Globus pallidus (tissue), 1 donor: ENCODE measurements at places on chromosomes 5 and 9.

- DNase-seq, result no peak
Observed at GRCh38 chr5:36635721-36636390, 29.4 kb downstream of the SLC1A3 start.

GRCh38 chr9:92807757-92808725, 43.4 kb upstream of the BICD2 start:
- DNase-seq, result no peak

- no peak for DNase-seq
Observed at GRCh38 chr5:68499987-68500386, 284.4 kb downstream of the PIK3R1 start.

DNA sequence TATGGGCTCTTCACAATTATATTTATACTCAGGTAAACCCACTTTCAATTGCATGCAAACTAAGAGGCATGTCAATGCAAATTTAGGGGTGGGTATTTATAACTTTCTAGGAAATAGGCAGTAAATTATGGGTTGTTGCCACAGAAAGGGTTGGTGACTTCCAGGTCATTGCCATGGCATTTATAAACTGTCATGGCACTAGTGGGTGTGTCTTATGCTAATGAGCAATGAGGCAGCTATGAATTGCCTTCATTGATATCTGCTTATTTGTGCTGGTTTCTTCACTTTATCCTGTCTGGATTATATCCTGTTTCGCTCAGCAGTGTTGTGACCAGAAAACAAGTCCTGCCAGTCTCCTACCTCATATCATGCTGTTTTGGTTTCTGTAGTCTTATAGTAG, 597.3 kb upstream of the DAB2 start:
- no peak for DNase-seq

DNA sequence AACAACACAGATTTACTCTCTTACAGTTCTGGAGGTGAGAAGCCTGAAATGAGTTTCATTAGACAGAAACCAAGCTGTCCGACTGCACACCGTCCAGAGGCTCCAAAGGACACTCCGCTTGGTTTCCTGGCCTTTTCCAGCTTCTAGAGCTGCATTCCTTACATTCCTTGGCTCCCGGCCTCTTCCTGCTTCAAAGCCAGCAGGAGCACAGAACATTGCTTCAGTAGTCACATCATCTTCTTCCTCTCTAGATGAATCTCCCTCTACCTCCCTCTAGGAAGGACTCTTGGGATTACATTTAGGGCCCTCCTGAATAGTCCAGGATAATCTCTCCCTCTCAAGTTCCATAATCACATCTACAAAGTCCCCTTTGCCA, 213.3 kb downstream of the CDK5RAP2 start:
- no peak for DNase-seq

DNA sequence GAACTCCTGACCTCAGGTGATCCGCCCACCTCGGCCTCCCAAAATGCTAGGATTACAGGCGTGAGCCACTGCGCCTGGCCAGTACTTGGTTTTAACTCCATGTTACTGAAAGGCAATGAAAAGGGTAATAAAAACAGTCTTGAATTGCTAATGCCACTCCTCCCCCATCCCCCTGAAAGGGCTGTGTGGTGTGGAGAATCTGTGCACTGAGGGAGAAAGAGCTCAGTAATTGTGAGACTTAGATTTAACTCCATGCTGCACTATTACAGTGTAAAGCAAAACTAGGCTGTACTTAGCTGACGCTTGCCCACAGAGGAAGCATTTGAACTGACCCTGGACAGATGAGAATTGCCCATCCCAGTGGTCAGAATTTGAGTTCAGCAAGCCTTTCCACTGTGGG, 1662.4 kb upstream of the ACO1 start:
- DNase-seq, result no peak

GRCh38 chr5:161847941-161848391, at the start of gene GABRA1:
TSS of gene GABRA1 (plus strand) at chr5:161848120. CDS start at chr5:161850811, 2,691 bp downstream.
- no peak for DNase-seq

- DNase-seq, result no peak
Observed at GRCh38 chr9:107751567-107752210, 262.1 kb upstream of the KLF4 start.

DNA sequence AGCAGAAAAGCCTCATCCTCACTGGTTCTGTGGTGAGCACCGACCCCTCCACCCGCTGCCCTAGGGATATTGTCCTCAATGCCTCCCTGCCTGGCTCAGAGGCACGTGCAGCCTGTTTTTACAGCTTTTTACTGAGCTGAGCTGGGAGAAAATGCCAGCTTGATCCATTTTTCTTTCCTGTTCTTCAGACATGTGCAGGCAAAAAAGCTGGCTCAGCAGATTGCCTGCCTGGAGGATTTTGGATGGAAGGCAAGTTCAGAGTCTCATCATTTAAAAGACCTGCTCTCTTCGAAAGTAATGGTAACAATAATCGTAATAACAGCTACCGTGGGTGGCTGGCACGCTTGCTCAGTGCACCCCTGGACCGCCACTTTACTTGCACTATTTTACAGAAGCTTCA, 135.0 kb upstream of the SMIM23 start:
- no peak for DNase-seq

- DNase-seq, result no peak
Observed at GRCh38 chr9:110258690-110259091, 2.4 kb upstream of the TXN start.

DNA sequence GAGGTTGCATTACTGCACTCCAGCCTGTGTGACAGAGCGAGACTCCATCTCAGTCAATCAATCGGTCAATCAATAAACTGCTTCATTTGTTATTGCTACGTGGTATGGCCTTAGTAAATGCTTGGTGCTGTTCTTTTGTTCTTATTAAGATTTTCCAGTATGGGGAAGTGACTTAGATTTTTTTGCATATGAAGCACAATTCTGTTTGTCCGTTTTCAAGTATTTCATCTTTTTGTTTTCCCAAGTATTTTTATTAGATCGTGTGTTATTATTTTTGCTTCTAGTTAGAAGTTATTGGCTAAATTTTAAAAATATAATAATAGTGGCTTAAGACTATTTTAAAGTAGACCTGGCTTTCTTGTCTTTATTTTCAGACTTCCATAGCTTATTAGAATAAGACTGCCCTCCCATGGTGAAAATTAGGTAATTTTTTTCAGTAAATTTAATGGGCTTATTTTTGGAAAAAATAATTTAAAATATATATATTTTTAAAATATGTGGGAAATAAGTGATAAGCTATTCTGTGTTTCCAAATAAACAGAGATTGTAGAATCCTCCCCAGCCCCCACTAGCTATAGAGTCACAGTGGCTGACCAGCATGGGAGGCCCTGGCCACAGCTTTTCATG, 14.7 kb upstream of the OMD start:
- no peak for DNase-seq

- DNase-seq, result no peak
Observed at GRCh38 chr5:9833871-9834270, 203.7 kb upstream of the TAS2R1 start.

GRCh38 chr9:27701016-27701415, 127.7 kb upstream of the C9orf72 start:
- peak; percentile 18 for DNase-seq

DNA sequence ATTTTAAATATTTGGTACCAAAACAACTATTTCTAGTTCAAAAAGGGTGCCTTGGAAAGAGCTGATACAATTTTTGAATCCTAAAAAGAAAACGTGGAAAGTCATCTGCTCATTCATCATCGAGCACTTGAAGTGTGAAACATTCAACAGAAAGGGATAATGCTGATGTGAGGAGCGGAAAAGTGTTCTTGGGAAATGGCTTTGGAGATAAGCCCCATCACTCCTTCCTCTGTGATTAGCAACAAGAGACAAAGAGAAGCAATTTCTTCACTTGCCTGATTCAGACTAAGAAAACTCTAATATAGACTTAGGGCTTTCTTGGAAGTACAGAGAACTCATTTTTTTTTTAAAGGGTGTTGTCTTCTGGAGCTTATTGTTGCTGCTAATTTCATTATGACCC, 74.9 kb downstream of the C9orf152 start:
- DNase-seq, result no peak

GRCh38 chr9:85030316-85030715, 360.8 kb downstream of the NTRK2 start:
- no peak for DNase-seq

DNA sequence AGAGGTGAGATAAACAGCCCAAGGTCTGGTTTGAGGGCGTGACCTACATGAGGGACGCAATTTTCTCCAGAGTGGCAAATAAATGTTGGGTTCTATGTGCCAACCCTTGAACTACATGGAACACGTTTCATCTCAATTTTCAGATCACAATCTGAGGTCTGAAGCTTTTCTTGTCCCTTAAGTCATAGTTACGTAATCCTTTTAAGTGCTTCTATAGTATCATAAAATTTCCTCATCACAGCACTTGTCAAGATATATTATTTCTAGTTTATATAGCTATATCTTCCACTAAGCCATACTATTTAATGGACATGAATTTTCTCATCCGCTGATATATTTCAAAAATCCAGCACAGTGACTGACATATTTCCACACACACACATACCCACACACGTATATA, 53.1 kb upstream of the GRIN3A start:
- no peak for DNase-seq

DNA sequence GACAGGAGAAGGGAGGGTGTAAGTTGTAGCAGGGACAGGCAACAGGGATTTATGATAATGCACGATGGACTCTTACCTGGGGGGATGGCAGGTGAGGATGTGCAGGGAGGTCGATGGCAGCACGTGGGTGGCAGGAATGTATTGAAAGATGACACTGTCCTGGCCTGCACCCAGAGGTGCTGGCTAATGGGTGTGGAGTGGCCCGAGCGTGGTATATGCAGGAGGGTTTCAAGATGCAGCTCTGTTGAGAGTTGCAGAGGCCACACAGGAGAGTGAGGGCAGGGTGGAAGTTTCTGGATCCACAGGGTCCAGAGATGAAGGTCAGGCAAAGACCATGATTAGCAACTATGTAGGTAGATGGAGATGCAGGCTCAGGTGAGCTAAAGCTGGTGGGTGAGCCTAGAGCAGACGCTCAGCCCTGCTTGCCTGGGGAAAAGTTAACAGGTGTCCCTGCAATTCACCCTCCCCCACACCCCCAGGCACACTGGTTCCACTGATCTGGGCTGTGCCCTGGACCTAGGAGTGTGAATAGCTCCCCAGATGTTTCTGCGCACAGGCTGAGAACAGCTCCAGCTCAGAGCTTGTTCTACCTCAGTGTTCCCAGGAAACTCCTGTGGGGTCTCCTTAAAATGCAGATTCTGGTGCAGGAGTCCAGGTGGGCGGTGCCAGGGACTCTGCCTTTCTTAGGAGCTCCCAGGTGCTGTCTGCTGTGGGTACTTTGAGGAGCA, 21.5 kb upstream of the S1PR3 start:
- DNase-seq, result no peak

GRCh38 chr9:87518702-87519335, 21.2 kb downstream of the DAPK1 start:
- DNase-seq, result no peak

- DNase-seq, result no peak
Observed at GRCh38 chr9:14029806-14030374, 284.1 kb downstream of the NFIB start.

GRCh38 chr5:4563400-4563799, 576.7 kb upstream of the ADAMTS16 start:
- no peak for DNase-seq

DNA sequence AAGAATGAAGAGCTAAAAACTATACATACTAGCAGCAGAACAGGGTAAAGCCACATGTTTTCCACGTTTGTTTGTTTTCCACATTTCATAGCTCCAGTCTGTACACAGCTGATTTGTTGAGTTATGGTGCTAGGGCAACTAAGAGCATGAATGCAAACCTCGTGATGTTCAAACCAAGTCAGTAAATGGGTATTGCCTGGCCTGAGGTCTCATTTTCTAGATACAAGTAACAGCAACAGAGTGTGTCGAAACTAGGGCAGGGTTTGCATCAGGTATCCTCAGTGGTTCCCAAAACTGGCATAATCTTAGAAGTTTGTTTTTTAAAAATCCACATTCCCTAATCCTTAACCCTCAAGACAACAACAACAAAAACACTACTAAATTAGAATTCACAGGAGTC, 89.3 kb downstream of the CEMIP2 start:
- DNase-seq, result no peak

DNA sequence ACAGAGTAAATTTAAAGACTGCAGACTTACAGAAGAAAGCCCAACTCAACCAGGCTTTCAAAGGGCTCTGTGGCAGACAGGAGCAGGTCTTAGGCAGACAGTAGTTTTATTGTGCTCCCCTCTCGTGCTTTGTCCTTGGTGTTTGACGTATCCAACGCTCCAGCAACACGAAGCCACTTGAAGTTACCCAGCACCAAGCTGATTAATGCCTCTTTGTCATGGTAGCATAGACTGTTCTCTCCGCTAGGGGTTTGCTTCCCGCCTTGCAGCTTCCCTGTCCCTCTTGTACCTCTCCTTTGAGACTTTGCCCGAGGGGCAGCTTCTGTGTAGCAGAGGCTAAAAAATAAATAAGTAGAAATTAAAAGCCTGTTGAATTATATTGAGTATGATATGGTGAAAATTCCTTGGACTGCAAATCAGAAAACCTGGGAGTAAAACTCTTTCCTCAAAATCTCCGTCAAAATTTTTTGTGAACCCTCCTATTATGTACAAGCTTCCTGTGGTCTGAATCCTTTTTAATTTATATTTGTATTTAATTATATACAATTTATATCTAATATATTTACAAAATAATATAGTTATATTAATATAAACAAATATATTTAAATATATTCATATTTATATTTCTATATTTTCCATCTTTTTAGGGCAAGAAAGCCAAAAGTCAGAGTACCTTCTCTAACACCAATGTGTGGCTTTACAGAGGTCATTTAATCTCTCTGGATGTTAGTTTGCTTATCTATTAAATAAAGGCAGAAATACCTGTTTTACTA, 405.4 kb downstream of the DMAC1 start:
- DNase-seq, result peak; percentile 73

DNA sequence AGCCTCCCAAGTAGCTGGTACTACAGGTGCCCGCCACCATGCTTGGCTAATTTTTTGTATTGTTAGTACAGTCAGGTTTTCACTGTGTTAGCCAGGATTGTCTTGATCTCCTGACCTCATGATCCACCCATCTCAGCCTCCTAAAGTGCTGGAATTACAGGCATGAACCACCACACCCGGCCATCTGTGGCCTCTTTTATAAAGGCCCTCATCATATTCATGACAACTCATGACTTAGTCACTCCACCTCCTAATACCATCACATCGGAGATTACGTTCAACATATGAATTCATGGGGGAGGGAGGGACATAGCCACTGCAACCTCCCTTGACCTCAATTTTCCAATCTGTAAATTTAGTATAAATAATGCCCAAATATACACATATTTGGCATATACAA, 27.2 kb upstream of the PLCXD3 start:
- DNase-seq, result no peak

DNA sequence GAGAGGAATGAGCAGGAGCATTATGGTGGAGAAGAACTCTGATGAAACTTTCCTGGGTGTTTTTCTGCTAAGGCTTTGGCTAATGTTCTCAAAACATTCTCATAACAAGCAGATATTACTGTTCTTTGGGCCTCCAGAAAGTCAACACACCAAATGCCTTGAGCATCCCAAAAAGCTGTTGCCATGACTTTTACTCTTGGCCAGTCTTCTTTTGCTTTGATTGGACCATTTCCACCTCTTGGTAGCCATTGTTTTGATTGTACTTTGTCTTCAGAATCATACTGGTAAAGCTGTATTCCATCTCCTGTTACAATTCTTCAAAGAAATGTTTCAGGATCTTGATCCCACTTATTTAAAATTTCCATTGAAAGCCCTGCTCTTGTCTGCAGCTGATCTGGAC, 139.6 kb downstream of the MAN2A1 start:
- no peak for DNase-seq
